ENCODE measurements at places on chromosomes 5 and 9.

DNA sequence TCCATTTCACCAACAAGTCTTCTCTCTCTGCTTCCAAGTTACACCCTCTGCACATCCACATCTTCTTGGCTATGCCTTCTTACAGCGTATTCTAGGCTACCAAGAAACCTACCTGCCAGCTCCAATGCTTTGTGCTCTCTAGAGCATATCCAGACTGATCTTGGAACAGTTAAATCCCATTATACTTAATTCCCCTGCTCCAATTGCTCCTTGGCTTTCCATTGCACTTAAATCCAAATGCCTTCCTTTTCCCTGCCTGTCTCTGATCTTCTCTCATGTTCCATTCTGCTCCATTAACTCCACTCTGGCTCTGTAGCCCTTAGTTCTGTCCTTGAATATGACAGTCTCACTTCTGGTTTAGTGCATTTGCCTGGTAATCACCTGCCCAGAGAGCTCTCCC is 322.4 kb downstream of the LRRC70 start:
- DNase-seq = no peak

DNA sequence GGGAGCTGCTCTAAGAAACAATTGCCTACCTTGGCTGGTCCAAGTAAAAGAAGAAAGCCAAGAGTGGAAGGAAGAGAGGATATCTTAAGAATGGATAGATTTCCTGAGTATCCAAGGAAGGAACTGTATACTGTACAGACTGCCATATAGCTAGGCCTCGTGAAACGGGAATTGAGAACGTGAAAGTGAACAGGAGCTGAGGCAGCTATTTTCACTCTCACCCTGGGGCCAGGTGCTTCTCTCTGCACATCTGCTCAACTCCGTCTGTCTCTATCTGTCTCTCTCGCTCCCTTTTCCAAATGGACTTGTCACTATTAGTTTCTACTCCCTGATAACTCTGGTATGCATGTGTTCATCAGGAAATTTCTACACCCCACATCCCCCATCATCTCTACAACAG is 35.9 kb upstream of the TESK1 start:
- no peak for DNase-seq

DNA sequence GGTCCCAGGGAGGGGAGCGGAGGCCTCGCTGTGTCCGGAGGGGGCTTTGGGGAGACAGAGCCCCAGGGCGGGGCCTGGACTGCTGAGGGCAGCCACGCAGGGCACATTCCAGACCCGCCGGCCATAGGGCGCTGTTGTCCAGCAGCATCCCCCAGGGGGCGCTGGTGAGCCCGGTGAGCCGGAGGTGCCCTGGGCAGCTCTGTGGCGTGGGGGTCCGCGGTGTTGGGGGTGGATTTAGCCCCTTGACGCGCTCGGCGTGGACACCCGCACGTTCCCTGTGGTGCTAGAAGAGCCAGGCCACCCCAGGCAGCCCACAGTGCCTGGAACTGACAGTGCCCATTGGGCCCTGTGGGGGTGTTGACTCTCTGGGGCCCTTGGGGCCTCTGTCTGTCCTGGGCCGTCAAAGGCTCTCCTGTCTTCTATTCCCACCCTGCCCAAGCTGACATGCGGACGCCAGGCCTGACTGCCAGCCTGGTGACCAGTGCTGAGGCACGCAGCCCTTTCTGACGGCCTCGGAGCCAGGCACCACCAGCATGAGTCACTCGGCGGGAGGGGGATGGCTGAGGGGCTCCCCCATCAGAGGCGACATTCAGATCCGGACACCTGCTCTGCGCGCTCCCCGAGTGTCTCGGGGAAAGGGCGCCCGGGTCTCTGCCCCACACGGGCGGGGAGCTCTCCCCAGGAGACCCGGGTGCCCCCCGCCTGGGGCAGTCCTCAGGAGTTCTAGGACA is 23.9 kb downstream of the TPPP start:
- no peak for DNase-seq

GRCh38 chr9:127149463-127150390 is 27.3 kb upstream of the ANGPTL2 start:
- no peak for DNase-seq

GRCh38 chr9:123645126-123645525 is 284.8 kb downstream of the DENND1A start:
- no peak for DNase-seq

GRCh38 chr5:169494941-169495548 is 88.5 kb upstream of the SPDL1 start:
- no peak for DNase-seq

DNA sequence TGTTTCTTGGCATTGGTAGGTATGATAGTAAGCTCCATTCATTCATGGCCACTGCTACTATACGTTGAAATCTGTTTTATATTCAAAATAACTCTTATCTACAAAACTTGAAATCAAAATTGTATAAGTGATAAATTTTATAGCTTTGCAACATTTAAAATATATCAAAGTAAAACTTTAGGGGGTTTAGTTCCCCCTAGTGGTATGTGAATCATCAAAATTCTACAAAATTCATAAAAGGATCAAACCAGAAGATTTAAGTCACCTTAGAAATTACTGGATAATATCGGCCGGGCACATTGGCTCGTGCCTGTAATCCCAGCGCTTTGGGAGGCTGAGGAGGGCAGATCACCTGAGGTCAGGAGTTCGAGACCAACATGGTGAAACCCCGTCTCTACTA is 243.0 kb upstream of the CDH18 start:
- no peak for DNase-seq

DNA sequence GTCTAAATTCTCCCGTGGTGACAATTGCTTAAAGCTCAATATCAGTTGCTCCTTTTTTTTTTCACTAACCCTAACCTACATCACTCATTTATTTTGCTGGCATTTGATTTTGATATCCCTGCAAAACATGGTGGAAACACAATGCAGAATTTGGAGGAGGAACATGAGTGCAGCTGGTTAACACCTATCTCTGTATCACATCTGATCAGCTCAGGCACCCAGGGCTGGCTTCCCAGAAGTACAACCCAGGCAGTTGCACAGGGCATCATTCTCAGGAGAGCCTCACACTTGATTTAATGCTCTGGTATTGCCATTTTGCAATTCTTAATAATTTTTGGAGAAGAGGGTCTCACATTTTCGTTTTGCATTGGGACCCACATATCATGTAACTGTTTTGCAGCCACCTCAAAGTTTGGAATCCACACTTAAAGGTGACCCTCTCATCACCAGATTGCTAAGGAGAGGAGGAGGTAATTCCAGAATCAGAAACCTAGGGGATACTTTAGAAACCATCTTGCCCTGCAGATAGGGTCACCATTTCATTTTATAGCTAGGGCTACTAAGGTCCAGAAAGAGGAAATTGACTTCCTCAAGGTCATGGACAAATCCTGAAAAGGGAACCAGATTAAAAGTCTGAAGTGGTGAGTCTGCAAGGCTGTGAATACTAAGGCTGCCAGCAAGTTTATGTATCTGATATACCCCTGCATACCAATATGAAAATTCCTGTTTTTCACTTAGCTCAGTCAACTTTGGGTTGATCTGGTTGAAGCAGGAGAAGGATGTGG is 19.3 kb upstream of the ADAM19 start:
- no peak for DNase-seq

- no peak for DNase-seq
Measured at GRCh38 chr5:59845730-59846129, 47.8 kb downstream of the PDE4D start.

DNA sequence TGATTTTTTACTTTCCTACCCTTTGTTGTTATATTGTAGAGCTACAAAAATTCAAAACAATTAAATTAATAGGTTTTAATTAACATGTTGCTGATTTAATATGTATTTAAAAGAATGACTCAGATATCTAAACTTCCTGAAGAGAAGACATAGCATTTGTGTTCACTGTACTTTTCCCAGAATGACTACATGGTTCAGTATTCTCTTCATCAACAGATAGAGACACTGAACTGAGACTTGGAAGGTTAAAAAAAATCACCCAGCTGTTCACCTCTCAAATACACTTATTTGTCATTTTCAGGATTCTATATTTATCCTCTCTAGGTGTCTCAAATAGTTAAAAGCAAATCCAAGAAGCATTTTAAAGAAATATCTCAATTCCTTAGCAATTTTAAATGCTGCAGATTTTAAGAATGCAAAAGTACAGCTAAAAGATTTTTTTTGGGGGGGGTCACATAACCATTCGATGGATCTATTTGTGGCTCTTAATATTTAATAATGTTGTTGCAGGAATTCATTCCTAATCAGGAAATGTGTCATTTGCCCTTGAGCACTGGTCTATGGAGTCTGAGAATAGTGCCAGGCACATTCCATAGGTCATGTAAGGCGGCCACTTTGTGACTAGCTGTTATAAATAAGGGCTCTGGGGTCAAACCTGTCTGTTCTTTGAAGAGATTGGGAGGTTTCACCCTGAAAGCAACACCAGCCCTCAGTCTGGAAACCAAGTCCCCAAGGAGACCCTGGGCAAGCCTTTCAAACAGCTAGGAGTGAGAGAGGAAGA is 463.1 kb downstream of the NR2F1-AS1 start:
- peak; percentile 60 for DNase-seq

DNA sequence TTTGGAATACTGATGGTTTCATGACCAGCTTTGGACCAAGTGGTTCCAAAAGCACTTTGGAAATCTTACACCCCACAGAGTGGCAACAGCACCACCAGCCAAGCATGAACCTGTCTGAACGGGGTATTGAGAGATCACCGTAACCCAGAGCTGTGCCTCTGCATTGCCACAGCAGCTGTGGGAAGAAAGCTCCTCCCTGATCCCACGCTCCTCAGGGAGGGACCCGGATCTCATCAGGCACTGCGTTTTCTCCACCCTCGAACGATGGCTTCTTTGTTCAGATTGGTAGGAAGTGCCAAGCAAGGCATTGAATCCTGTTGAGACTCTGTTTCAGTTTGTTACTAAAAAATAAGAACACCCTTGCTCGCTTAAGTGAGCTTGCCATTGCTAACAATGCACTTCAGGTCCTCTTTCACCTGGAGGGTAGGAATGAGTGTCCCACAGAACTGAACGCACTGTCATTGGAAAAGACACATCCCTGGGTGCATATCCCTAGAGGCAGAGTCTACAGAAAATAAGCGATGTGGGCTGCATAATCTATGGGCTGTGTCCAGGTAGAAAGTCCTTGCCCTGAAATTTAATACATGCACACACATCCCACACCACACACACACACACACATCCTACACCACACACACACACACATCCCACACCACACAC is 118.0 kb upstream of the ICE1 start:
- DNase-seq = no peak

DNA sequence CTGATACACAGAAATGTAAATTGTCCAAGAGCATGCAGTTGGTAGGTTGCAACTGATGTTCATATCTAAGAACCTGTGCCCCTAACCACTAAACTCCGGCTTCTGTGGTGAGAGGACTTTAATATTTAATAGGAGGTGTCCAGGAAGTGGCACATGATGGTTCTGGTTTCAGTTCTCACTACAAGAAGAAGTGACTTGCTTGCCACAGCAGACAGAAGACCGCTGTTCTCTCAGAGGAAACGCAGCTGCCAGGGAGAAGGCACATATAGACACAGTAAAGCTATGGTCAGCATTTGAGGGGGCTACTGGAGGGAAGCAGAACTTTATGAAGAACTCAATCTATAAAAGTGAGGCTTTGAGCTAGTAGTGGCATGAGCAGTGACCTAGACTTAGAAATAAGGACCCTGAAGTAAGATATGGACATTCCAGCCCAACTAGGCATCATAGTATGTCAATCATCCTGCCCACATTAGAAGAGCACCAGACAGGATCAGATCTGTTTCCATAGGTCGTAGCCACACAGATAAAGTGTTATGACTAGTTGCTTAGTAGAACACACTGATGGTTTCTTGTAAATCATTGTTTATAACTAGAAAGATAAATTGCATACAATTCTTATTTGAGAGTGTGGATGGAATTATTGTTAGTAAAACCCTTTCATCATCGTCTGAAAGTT is 36.4 kb upstream of the DAB2 start:
- DNase-seq = no peak

GRCh38 chr5:175472378-175472777 is 6.0 kb upstream of the SFXN1 start:
- no peak for DNase-seq

- DNase-seq = no peak
Measured at GRCh38 chr9:21440139-21440538, at the start of gene IFNA1. TSS of gene IFNA1 (plus strand) at chr9:21440439. CDS start at chr9:21440508, 69 bp downstream.

DNA sequence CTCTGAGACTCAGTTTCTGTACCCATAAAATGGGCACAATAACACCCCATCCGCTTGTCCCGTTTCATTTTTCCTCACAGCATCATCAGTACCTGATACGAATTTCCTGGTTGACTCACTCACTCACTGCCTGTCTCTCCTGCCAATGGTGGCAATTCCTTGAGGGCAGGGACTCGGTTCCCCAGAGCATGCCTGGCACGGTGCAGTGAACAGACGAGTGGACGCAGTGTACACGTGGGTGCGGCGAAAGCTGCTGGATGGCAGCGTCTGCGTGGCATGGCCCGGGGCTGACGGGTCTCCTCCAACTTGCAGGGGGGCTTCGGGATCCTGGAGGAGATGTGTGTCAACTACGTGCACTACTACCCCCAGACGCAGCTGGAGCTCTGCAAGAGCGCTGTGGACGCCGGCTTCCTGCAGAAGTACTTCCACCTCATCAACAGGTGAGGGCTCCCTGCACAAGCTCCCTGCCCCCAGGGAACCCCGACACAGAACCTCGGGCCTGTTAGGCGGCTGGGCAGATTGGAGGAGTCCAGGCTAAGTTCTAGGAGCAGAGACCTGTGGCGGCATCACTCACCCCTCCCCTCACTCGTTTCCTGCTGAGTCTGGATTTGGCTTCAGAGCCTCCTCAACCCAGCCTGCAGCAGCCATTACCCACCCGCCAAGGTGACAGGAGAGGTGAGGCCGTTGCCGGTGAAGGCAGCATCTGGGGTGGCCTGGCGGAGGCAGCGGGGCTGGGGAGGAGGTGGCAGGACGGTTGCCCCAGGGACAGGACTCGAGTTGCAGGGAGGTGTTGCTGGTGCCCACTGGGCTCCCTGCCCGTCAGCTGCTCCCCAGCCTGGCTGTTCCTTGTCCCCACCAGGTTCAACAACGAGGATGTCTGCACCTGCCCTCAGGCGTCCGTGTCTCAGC is 20.3 kb downstream of the DBH start:
- DNase-seq = no peak

- no peak for DNase-seq
Measured at GRCh38 chr9:21086538-21086937, 8.8 kb upstream of the IFNB1 start.

GRCh38 chr5:121478636-121479035 is 373.0 kb upstream of the FTMT start:
- DNase-seq = no peak

GRCh38 chr9:5951686-5952211 is 61.1 kb downstream of the MLANA start:
- no peak for DNase-seq

All from kidney capillary endothelial cell (primary cell).